Activated effector memory CD4-positive, alpha-beta T cell treated with Interleukin-2 at 50 U/mL for 16 hours (primary cell): ENCODE measurements at places on chromosomes 5 and 9.

DNA sequence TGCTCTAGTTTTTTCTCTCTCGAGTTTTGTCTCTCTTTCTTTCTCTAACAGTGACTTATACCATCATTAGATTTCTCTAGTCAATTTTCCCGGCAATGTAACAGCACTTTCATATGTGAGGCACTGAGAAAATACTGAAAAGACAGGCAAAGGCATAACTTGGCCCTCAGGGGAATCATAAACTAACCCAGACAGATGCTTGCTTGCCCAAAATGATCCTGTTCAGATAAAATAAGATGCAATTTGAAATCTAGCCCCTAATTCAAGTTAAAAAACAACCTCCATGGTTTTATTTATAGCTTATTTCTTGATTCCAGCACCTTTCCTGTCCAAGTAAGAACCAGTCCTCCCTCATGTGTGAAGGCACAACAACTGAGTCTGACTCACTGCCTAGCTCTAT, 294.6 kb downstream of the GAS1 start:
- DNase-seq = no peak

GRCh38 chr5:27682600-27682999, 644.2 kb upstream of the CDH9 start:
- DNase-seq = no peak

- no peak for DNase-seq
Observed at GRCh38 chr5:28580616-28581015, 1542.2 kb upstream of the CDH9 start.

- no peak for DNase-seq
Observed at GRCh38 chr5:150126199-150126920, 29.3 kb downstream of the PDGFRB start.

- DNase-seq = no peak
Observed at GRCh38 chr9:7075154-7075553, 317.4 kb downstream of the KDM4C start.
